CD4-positive, alpha-beta T cell treated with Interferon gamma for 1 hour (primary cell): ENCODE measurements at places on chromosomes 13 and 19.

DNA sequence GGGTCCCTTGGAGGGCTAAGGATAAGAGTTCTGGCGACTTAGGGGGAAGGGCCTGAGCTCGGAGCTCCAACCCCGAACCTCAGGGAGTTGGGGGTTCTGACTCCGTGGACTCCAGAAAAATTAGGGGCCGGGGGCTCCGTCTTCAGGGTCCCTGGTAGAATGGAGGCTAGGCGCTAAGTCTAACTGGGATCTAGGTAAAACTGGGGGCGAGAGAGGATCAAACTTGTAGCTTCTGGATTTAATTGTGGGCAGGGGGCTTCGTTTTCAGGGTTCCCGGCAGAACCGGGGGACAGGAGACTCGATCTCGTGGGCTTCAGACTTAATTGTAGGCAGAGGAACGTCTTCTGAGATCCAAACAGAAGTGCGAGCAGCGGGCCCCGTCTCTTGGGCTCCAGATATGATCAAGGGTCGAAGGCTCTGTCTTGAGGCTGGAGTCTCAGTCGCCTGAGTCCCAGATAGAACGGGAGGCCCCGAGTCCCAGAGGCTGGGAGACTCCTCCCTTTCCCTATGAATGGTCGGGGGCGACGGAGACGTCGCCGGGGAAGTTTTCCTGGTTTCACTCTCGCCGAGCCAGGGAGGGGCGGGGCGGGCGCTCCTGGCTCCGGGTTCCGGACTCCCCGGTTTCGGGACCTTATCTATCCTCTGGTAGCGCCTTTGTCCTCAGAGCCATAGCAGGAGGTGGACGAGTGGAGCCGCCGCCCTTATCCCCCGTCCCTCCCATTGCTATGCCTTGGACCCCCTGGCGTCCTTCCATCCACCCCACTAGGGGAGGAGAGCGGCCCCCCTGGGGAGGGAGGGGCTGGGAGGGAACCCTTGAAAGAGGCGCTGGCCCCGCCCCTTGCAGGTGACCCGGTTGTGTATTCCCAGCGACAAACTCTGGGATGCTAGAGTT lies 1.3 kb downstream of the NECTIN2 start:
- no peak for DNase-seq

DNA sequence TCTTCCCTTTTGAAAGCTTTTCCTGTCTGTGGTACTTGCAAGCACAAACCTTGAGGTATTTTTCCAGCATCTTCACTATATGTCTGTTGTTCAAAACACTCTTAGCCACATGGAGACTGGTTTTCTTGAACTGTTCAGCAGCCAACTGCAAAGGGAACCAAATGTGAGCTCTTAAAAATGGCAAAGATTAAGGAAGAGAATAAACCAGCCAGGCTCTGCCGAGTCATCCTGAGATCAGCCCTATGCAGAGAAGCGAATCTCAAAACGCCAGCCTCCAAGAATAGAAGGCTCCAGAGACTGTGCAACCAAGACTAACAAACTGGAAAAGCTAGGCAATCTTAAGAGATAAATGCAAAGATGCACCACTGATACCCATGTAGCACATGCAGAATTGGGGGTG lies 20.7 kb downstream of the AKAP8 start:
- no peak for DNase-seq

GRCh38 chr13:106372199-106373155 lies 163.0 kb downstream of the EFNB2 start:
- DNase-seq: no peak

DNA sequence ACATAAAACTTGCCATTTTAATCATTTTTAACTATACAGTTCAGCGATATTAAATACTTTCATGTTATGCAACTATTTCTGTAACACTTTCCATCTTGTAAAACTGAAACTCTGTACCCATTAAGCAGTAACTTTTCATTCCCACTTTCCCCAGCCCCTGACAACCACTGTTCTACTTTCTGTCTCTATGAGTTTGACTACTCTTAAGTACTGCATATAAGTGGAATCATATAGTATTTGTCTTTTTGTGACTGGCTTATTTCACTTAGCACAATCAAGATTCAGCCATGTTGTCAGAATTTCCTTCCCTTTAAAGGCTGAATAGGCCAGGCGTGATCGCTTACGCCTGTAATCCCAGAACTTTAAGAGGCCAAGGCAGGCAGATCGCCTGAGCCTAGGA lies 56.2 kb downstream of the ARHGAP35 start:
- DNase-seq: no peak

DNA sequence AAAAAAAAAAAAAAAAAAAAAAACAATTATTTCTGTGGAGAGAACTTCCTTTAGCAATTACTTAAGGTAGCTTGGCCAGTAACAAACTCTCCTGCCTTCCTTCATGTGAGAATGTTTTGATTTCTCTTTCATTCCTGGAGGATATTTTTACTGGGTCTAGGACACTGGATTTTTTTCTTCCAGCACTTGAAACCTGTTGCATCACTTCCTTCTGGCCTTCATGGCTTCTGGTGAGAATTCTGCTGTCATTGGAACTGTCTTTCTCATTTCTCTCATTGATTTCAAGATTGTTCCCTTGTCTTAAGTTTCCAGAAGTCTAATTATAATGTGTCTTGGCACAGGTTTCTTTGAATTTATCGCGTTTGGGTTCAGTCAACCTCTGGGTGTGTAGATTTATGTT lies 19.3 kb upstream of the RAB20 start:
- DNase-seq: no peak

- no peak for DNase-seq
These were observed 137.5 kb downstream of the KCNRG start for GRCh38 chr13:50152655-50153309.

DNA sequence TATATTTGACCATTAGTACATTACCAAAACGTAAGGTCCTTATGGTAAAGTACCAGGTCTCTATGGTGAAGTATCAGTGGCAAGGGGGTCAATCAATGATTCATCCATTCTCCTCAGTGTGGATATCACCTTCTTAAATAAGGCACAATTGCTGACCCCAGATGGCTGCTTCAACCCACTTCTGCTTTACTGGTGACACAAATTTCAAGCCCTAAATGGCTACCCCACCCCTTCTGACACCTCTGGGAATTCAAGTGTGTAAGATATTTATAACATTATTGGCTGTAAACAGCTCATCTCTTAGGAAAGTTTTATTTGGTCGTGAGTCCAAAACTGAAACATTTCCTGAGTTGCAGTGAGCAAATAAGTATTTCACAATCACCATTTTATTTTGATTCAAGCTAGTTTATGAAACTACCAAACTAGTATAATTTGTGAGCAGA lies 7.9 kb upstream of the WBP4 start:
- DNase-seq: peak; percentile 66

DNA sequence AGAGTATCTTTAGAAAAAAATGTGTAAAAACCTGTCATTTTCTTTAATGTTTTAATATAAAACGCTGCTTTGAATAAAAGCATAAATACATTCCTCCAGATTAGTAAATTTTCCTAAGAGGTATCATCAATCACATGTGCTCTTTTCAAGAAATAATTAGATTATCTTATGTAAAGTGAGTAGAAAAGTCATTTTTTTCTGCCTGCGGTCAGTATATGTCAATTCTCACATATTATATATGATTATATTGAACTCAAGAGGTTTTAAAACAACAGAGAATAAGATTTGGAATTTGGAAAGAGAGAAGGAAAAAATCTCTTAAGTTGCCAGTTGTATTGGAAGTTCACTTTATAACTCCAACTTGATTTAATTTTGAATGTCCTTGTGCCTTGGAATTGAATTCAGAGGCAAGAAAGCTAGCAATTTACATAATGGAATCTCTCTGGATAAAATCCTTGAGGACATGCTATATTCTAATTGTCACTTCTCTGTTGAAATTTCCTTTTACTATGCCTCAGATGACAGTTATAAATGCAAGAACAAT lies 740.1 kb upstream of the SPRY2 start:
- DNase-seq: no peak
